ENCODE measurements at places on chromosomes 6 and 20. TPM values are rescaled to one million over a fixed set of nuclear protein-coding genes. Genes with fewer than 3 reads are reported as not detected.
A peak's percentile ranks its signal among the peaks of the same experiment; 100 is the strongest.

DNA sequence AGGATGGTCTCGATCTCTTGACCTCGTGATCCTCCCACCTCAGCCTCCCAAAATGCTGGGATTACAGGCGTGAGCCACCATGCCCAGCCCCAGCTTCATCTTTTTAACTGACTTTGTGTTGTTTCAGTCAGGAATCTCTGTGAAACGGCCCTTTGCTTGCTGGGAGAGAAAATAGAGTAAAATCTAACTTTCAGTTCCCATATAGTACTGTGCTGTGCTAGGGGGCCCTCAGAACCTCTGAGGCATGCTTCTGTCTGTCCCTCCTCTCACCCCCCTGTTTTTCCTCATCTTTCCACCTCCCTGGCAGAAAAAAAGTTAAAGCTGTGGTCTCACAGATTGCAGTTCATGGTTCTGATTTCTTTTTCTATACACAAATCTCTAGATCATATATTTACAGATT, 48.4 kb downstream of the LRP11 start:
- no peak for DNase-seq

DNA sequence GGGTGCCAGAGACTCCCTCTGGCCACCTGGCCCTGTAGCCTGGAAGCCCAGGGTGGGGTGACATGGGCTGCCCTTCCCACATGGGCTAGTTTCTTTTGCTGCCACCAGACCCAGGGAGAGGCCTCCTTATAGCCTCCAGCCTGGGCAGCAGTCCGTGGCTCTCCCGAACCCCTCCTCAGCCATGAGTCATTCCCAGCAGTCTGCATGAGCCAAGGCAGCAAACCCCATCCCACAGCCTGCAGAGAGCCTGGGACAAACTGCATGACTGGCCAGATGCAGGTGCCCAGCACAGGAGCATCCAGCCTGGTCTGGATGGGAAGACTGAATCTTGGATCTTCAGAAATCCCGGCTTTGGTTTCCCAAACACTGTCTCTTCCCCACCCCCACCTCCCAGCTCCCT, 75.7 kb downstream of the MRPL14 start:
- DNase-seq: peak; percentile 15

GRCh38 chr20:48761023-48761785, 66.6 kb downstream of the PREX1 start:
- DNase-seq: no peak

GRCh38 chr6:24780206-24780605, 5.5 kb downstream of the GMNN start:
- DNase-seq: no peak

DNA sequence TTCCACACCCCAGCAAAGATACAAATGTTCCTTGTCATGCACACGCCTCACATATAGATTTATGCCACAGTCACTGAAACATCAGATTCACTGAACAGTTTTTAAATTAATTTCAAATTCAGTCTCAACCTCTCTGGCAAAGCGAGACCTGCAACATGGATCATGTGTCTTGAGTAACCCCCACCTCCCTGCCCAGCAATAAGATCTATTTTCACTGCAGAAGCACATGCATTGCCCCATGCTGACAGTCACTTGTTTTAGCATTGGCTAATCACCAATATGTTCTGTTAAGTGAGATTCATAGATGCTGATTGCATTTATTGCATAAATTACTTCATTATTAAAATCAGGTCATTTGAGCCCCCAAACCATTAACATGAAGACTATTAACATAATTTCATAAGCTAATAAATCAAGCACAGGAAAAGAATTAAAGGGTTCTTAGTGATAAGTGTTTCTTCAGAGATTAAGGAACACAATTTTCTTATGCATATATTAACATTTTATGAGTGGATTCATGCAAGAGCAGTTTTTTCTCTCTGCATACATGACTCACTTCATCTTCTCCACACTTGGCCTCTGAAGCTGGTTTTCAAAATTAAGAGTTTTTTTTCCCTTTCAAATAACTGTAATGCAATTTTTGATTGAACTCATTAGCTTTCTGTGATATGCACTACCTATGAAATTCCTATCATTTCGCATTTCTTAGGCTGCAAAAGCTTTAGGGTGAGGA, 173.2 kb upstream of the SOX4 start:
- no peak for DNase-seq

- no peak for DNase-seq
Measured at GRCh38 chr20:25301357-25301920, 53.6 kb downstream of the PYGB start.

DNA sequence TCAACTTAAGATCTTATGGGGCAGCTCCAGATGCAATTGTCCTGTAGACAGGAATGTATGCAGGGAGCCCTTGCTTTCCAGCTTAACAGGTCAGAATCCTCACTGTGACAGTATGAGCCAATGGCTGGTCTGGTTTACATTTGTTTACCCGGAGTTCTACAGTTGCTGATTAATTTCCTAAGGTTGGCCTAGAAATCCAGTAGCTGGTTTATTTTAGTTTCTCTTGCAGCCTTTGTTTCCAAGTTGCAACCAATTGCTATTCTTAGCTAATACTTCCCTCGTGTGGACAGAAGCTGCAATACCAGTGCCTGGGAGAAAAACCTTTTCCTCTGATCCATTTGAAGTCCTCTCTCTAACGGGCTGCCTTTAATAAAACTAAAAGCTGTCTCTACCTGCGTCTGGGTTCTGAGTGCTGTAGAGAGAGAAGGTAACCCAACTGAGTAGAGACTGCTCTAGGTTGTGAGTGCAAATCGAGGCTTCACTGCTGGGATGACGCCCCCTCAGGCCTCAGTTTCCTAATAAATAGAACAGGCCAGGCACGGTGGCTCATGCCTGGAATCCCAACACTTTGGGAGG, 45.9 kb downstream of the ZNF217 start:
- peak; percentile 75 for DNase-seq

DNA sequence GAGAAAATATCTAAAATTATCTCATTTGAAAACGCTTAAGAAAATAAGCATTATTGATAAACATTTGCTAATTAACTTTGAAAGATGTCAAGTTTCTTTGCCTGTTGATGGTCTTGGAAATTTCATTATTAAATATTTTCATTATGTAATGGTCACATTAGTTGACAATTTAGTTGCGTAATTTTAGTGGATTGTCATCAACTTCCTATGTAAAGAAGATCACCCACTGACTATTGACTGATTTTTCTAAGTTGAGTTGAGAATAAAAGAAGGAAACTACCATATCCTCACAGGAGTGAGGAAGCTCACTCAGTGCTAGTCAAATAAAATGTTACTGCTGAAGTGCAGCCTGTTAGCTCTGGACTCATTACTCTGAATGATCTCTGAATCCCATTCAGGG, 79.9 kb upstream of the LY86 start:
- DNase-seq: no peak

DNA sequence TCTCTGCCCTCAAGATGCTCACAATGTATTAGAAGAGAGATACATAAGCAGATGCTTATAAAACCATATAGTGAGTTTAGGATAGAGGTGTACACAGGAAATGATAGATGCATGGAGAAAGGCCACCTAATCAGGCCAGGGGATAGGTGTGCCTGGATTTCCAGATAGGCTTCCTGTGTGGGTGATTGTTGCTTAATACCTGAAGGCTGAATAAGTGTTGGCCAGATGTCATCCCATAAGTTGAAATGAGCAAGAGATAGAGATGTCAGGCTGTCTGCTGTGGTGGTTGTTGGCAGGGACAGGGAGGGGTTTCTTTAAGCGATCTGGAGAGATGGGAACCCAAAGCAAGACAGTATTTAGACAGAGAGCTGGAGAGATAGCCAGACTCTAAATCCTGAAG, 109.8 kb upstream of the SGK1 start:
- no peak for DNase-seq

The HEY2 gene
- total RNA-seq: 0.12 TPM

The HUS1B gene
- 0.79 TPM for total RNA-seq

The RAD21L1 gene
- total RNA-seq: not detected

The IL17A gene
- not detected for total RNA-seq

The CLPSL2 gene
- total RNA-seq: 2.0 TPM

The UNC5CL gene
- 4.5 TPM for total RNA-seq
